ENCODE measurements at places on chromosomes 7 and 10. TPM values are rescaled to one million over a fixed set of nuclear protein-coding genes. Genes with fewer than 3 reads are reported as not detected.

DNA sequence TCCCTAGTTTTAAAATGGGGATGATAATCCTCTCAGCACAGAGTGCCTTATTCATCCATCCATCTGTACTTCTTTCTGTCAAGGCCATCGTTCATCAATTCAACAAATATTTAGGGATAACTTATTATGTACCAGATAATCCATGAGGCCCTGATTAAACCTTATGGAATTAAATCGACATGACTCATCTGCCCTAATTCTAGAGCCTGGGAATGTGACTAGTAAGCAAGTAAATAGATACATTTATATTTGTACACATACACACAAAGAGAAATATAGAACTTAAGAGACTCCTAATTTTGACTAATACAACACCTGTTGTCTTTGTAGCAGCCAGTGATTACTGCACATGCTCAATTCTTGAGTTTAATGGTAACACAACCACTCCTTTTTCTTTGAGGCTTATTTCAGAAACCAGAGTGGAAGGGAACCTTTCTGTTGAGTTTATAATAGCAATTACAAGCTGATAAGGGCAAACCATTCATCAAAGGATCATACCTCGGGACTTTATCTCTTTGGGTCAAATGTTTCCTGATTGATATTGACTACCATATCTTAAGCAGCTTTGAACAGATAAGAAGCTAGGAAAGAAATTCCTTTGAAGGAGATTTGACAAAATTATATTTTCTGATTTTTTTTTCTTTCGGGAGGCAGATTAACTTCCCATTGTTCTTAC, 122.7 kb downstream of the ARID5B start:
- H3K36me3 ChIP-seq, result no peaks in the 10 kb centered on the region
- H3K4me3 ChIP-seq, result no peak overlapping the region
- DNase-seq, result no peak
- no peak overlapping the region for H3K27ac ChIP-seq

DNA sequence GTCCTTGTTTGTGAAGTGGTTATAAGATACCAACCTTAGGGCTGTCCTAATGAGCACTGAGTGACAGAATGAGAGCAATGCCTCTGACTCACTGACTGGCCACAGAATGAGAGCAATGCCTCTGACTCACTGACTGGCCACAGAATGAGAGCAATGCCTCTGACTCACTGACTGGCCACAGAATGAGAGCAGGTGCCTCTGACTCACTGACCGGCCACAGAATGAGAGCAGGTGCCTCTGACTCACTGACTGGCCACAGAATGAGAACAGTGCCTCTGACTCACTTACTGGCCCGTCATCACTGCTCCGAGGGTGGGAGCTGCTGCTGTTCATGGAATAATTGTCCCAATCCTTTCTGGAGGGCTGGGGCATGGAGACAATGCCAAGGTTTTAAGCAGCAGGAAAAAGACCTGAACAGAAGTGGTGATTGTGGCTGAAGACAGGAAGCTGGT, 265.2 kb upstream of the PPP2R2D start:
- no peak overlapping the region for H3K4me3 ChIP-seq
- no peaks in the 10 kb centered on the region for H3K36me3 ChIP-seq
- no peak overlapping the region for H3K27ac ChIP-seq
- no peaks in the 10 kb centered on the region for H3K4me1 ChIP-seq
- DNase-seq, result no peak

DNA sequence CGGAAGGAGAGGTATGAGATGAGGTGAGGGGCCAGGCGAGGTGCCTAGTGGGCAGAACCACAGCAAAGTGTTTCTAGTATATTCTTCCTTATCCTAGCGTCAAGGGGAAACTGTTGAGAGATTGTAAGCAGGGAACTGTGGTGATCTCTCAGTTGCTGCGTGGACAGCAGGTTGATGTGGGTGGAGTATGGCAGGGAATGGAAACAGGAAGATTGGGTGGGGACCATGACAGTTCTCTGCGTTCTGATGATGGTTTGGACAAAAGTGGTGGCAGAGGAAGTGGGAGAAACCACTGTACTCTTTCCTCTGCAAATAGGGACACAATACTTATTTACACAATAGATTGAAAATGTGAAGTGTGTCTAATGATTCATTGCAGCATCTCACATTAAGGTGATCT, 191.5 kb upstream of the GRB10 start:
- no peaks in the 10 kb centered on the region for H3K4me1 ChIP-seq
- no peak for DNase-seq
- no peak overlapping the region for H3K27ac ChIP-seq
- H3K27me3 ChIP-seq, result no peaks in the 10 kb centered on the region
- H3K4me3 ChIP-seq, result no peak overlapping the region

- no peaks in the 10 kb centered on the region for H3K36me3 ChIP-seq
- H3K4me1 ChIP-seq, result peaks cover 8% of the 10 kb centered on the region
- H3K4me3 ChIP-seq, result no peak overlapping the region
- H3K27me3 ChIP-seq, result no peaks in the 10 kb centered on the region
Observed at GRCh38 chr7:11591055-11591633, 240.9 kb downstream of the THSD7A start.

- H3K27me3 ChIP-seq, result no peaks in the 10 kb centered on the region
- H3K4me3 ChIP-seq, result no peak overlapping the region
- no peaks in the 10 kb centered on the region for H3K4me1 ChIP-seq
- H3K27ac ChIP-seq, result no peak overlapping the region
- no peaks in the 10 kb centered on the region for H3K36me3 ChIP-seq
Observed at GRCh38 chr7:127417346-127417745, 24.8 kb upstream of the ZNF800 start.

- no peaks in the 10 kb centered on the region for H3K36me3 ChIP-seq
- H3K27me3 ChIP-seq, result no peaks in the 10 kb centered on the region
- DNase-seq, result no peak
- no peak overlapping the region for H3K27ac ChIP-seq
- no peak overlapping the region for H3K4me3 ChIP-seq
Observed at GRCh38 chr7:69608878-69609277, 10.6 kb downstream of the AUTS2 start.

DNA sequence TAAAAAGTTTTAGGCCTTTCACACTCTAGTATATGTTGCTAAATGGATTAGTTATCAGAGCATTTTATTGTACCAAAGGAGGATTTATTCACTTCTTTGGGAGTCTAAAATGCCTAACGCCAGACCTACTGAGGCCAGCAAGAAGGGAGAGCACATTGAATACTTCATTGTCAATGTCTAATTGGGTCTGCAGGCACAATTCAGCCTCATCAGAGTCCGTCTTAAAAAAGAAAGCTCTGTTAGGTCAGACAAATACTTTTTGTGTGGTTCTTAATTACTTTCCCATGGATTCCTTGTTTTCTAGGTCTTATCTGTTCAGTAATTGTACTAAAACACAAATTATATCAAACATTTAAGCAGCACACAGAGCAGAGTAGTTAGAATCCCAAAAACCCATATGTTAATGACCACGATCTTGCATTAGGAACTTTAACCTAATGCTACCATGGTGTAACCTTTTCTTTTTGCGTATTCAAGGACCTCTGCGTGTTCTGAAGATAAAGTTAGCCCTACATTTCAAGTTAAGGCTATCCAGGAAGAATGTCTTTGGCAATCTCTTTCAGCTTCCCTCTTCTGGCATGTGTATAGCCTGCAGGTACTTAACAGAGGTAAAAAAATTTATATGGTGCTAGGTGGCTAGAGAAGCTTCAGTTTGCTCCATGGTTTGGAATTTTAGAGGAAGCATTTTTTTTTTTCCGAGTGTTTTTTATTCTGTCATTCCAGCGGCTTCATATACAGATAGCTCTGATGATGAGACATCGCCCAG, 45.7 kb upstream of the STRIP2 start:
- no peak for DNase-seq
- H3K36me3 ChIP-seq, result peaks cover 37% of the 10 kb centered on the region
- H3K4me1 ChIP-seq, result no peaks in the 10 kb centered on the region
- no peak overlapping the region for H3K27ac ChIP-seq
- H3K4me3 ChIP-seq, result no peak overlapping the region
- H3K27me3 ChIP-seq, result no peaks in the 10 kb centered on the region

GRCh38 chr7:67105377-67105776, 108.7 kb downstream of the TYW1 start:
- H3K4me1 ChIP-seq, result no peaks in the 10 kb centered on the region
- no peak overlapping the region for H3K27ac ChIP-seq
- no peak overlapping the region for H3K4me3 ChIP-seq
- H3K27me3 ChIP-seq, result no peaks in the 10 kb centered on the region

- H3K4me1 ChIP-seq, result peaks cover 4% of the 10 kb centered on the region
- no peaks in the 10 kb centered on the region for H3K36me3 ChIP-seq
- no peak overlapping the region for H3K4me3 ChIP-seq
- no peaks in the 10 kb centered on the region for H3K27me3 ChIP-seq
- no peak overlapping the region for H3K27ac ChIP-seq
Observed at GRCh38 chr10:16952080-16952479, 134.9 kb upstream of the RSU1 start.

GRCh38 chr7:34322841-34323240, 335.2 kb upstream of the NPSR1 start:
- no peaks in the 10 kb centered on the region for H3K27me3 ChIP-seq
- H3K27ac ChIP-seq, result no peak overlapping the region
- peaks cover 6% of the 10 kb centered on the region for H3K4me1 ChIP-seq
- no peak for DNase-seq
- H3K4me3 ChIP-seq, result no peak overlapping the region
- no peaks in the 10 kb centered on the region for H3K36me3 ChIP-seq

DNA sequence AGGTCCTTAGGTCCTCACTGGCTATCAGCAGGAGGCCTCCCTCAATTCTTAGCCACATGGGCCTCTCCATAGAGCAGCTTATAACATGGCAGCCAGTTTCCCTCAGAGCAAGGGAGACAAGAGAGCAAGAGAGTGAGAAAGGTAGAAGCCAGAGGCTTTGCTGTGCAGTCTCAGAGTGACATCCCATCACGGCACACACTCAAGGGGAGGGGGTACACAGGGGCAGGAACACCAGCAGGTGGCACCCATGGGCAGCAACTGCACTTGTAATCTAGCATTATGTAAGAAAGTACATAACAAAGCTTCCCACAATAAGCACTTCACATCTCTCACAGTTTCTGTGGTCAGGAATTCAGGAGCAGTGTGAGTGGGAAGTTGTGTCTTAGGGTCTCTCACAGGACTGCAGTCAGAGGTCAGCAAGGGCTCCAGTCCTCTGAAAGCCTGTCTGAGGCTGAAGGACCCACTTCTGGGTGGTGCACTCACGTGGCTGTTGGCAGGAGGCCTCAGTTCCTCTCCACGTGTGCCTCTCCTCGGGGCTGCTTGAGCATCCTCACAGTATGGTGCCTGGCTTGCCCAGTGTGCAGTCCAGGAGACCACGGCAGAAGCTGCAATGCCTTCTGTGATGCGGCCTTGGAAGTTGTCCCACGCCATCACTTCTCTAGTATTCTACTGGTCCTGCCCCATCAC, 159.4 kb downstream of the OAT start:
- no peak for DNase-seq
- H3K27ac ChIP-seq, result no peak overlapping the region
- no peaks in the 10 kb centered on the region for H3K4me1 ChIP-seq
- H3K36me3 ChIP-seq, result no peaks in the 10 kb centered on the region
- H3K4me3 ChIP-seq, result no peak overlapping the region
- no peaks in the 10 kb centered on the region for H3K27me3 ChIP-seq

GRCh38 chr7:101205901-101206664, 5.2 kb upstream of the MOGAT3 start:
- H3K36me3 ChIP-seq, result peaks cover 27% of the 10 kb centered on the region
- H3K4me1 ChIP-seq, result peaks cover 11% of the 10 kb centered on the region
- H3K27me3 ChIP-seq, result peaks cover 19% of the 10 kb centered on the region
- no peak overlapping the region for H3K4me3 ChIP-seq

DNA sequence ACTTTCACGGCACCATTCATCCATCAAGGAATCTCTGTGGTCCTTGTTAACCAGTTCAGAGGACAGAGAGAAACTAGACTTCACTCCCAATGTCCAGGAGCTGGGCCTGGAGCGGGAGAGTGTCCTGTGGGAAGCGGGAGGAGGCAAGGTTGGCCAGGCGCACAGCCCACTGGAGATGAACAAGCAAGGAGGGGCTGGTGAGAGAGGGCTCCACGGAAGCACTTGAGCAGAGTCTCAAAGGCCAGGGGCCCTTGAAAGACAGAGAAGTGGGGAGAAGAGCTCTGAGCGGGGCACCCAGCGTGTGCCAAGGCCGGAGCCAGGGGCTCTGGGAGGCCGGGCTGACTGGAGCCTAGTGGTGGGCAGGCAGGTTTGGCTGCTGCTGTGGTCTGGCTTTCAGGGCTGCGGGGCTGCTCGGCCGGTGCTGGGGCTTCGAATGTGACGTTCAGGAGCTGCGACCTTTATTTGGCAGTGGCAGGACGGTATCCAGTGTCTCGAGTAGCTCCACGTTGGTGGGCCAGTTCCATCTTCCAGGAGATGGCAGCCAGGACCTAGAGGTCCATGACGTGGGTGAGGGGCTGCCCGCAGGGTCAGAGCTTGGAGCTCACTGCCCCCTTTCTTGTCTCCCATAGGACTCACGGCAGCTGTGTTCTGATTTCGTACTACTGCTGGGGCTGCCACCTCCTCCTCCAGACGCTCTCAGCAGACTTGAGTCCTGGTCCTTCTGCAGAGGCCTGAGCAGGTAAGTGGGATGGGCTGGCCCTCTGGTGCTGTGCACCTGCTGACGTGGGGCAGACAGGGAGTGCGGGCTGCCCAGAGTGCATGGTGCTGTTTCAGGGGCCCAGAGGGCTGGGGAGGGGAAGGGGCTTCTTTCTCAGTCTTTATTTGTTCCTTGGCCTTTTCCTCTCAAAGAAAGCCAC, 49.8 kb downstream of the ZMIZ1 start:
- H3K27ac ChIP-seq, result peak overlapping the region; percentile 14
- H3K27me3 ChIP-seq, result no peaks in the 10 kb centered on the region
- H3K36me3 ChIP-seq, result peaks cover 33% of the 10 kb centered on the region
- DNase-seq, result no peak
- peaks cover 79% of the 10 kb centered on the region for H3K4me1 ChIP-seq

DNA sequence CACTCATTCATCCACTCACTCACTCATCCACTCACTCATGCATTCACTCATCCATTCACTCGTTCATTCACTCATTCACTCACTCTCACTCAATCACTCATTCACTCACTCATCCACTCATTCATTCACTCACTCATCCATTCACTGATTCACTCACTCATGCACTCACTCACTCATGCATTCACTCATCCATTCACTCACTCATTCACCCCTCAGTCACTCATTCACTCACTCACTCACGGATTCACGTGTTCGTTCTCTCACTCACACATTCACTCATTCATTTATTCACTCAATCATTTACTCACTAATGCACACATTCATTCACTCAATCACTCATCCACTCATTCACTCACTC, 73.4 kb downstream of the CARD11 start:
- H3K27me3 ChIP-seq, result no peaks in the 10 kb centered on the region
- no peak overlapping the region for H3K27ac ChIP-seq
- H3K36me3 ChIP-seq, result no peaks in the 10 kb centered on the region
- no peaks in the 10 kb centered on the region for H3K4me1 ChIP-seq
- DNase-seq, result no peak
- no peak overlapping the region for H3K4me3 ChIP-seq

GRCh38 chr7:35036361-35037171, 719 bp downstream of the DPY19L1 start:
- H3K27ac ChIP-seq, result peak overlapping the region; percentile 98
- peak; percentile 74 for DNase-seq
- H3K36me3 ChIP-seq, result no peaks in the 10 kb centered on the region
- H3K27me3 ChIP-seq, result no peaks in the 10 kb centered on the region

The ZNF212 gene
- polyA plus RNA-seq, result 6.4 TPM

The TAS2R41 gene
- polyA plus RNA-seq, result not detected

The SYT15B gene
- polyA plus RNA-seq, result 0.20 TPM

The SKIDA1 gene
- polyA plus RNA-seq, result 0.45 TPM

The KAZALD1 gene
- 12.0 TPM for polyA plus RNA-seq

The PDGFA gene
- polyA plus RNA-seq, result 15.0 TPM

The DLX5 gene
- not detected for polyA plus RNA-seq

The UTF1 gene
- not detected for polyA plus RNA-seq

The CPVL gene
- polyA plus RNA-seq, result 17.5 TPM

The HACD1 gene
- 11.5 TPM for polyA plus RNA-seq
